CD4-positive, alpha-beta memory T cell (primary cell): ENCODE measurements at places on chromosomes 2 and 18. TPM values are rescaled to one million over a fixed set of nuclear protein-coding genes. Genes with fewer than 3 reads are reported as not detected.

DNA sequence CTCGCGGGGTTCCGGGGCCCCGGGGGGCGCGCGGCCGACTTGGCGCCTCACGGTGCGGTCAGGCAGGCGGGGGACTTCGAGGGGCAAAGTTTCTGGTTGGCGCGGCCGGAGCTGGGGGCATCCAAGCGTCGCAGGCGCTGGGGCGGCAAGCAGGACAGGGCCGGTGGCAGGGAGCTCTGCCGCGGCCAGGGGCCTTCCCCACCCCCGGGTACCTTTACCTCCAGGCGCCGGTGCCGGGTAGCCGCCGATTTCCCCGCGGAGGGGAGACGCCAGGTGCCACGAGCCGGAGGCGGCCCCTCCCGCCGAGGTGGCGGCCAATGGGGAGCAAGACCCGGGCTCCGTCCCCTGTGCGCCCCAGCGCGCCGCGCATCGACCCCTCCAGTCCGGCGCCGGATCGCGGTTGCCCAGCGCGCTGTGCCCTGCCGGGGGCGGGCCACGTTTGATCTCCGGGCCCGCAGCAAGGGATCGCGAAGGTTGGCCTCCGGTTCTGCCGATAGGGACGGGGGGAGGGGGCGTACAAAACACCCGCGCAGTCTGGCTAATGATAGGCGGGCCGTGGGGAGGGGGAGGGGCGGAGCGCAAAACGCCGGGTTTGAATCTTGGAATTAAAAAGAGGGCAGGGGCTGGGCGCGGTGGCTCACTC lies at the start of gene ST8SIA5:
TSS of gene ST8SIA5 (minus strand) at position 495 of the 643 bp plus-strand sequence. CDS start 545 bp downstream, outside the sequence.
- DNase-seq, result no peak

Gene KCNK3
- polyA plus RNA-seq, result not detected

Gene TAF4B
- polyA plus RNA-seq, result 4.9 TPM

Gene MARS2
- polyA plus RNA-seq, result 8.6 TPM

GRCh38 chr2:23944976-23945375 lies 4.7 kb downstream of the UBXN2A start:
- DNase-seq, result no peak

GRCh38 chr2:33433279-33434235 lies 42.9 kb upstream of the RASGRP3 start:
- DNase-seq, result no peak

Gene ELP2
- 81.3 TPM for polyA plus RNA-seq

Gene RIOK3
- 39.1 TPM for polyA plus RNA-seq

DNA sequence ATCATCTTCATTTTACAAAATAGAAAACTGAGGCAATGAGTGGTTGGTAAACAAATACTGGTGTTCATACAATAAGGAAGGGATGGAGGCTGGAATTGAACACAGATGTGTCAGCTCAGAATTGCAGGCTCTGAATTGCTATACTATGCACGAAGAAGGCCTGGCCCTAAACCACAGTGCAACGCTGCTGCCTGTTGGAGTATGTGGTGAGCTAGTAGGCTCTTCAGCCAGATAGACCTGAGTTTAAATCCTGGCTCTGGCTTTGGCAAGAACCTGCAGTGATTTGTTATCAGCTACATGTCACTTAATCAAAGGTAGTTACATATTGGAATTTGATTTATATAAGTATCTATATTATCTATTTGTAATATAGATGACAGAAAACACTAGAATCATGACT lies 1602.4 kb upstream of the CELF4 start:
- no peak for DNase-seq

DNA sequence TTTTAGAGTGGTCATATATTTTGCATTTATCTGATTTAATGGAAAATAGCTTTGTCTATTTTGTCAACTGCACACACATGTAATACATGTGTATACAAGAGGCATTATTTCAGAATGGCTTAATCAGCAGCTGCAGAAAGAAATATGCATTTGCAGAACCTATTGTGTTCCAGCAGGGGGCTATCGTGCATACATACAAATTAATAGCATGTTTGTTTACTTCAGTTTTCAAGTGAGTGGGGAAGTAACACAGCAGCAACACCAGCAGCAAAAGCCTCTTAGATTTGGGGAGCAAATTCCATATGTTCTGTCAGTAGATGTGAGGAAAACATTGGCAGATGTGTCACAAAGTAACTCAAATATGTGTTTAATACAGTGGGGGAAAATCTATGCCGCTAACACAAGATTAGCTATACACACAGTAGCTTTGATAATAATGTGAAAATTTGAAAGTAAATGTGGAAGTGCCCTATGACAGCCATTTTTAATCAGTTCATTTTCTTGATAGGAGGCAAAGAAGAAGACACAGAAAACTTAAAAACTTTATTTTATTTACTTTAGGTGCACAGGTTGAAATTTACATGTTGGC lies 218.1 kb downstream of the WDR7 start:
- DNase-seq, result peak; percentile 6

Gene SIX3
- not detected for polyA plus RNA-seq

- DNase-seq, result peak; percentile 15
These were observed 21.7 kb upstream of the NRP2 start for GRCh38 chr2:205660521-205661124.

Gene KCNIP3
- not detected for polyA plus RNA-seq

DNA sequence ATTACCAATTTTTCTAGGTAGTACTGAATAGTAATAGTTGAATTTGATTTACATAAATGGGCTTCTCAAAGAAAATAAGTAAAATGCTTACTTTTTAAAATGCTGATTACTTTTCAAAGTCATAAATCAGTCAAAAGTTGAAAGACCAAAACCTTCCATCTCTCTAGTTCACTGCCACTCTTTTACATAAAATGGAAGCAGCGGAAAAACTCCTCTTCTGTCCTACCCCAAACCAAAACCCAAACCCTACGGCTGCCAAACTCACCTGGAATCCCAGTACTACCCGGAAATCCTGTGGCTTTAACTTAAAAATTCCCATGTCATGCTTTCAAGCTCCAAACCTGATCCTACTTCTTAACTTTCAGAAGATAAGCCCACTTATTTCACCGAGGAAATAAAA lies 81.2 kb upstream of the MAPRE2 start:
- no peak for DNase-seq

Gene TGFBRAP1
- 19.9 TPM for polyA plus RNA-seq

- no peak for DNase-seq
These were observed 15.3 kb downstream of the WDR43 start for GRCh38 chr2:28909655-28910353.

Gene NYAP2
- polyA plus RNA-seq, result not detected

DNA sequence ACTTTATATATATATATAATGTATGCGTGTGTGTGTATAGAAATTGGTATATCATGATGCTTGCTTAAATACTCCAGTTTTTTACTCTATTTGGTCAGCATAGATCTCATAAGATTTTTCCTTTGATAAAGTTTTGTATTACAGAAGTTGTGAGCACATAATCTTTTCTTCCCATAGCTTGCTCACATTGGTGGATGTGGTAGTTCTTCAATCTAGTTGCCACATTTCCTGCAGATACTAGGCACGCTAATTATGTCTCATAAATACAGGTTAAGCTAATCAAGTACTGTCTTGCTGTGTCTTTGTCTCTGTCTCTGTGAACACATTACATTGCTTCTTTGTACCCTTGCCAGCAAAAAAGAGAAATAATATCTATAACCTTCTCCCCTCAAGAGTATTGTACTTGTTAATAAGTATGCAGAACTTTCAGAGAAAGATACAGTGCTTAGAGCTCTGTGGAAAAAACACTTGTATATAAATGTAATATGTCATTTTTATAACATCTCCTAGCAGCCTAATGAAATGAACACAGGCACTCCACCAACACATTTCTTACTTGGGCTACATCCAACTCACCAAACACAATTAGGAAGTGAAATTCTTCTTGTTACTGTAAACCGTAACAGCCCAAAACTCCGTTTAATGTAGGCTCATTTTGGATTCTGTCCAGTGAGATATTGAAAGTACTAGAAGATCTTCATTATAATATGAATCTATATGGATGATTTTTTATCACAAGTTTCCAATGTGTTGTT lies 306.7 kb upstream of the SLC8A1 start:
- no peak for DNase-seq

DNA sequence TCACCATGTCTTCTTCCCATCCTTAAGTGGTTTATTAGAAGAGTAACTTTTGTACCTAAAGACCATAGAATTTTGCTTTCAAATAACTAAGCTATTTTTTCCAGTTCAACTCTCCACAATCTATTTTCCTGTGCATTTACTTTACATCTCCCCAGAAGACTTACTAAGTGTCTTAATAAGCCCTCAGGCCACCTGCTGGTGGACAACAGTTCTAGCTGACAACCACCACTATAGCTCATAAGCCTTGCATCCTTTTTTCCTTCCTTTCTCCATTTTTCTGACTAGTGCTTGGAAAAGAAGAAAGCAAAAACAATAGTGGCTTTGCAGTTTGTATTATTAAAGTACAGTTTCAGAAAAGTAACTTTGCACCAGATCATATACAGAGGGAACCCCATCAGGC lies 149.5 kb upstream of the TMEM200C start:
- DNase-seq, result no peak

DNA sequence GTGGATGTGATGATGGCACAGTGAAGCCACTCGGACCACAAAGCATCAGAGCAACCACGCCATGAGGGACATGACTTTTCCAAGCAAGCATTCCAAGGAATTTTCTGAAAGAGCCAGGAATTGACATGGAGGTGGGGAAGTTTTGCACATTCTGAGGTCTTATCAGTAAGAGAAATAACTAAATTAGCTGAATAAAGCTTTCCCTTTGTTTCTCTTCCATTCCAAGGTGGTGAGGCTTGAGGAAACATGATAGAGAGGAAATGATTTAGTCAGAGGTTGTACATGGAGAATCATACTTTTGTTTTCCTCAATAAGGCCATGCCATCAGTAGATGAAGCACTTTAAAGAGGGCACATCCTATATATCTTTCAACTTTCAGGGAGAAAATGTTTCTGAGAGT lies 115.7 kb upstream of the MMADHC start:
- no peak for DNase-seq

Gene MYO3B
- polyA plus RNA-seq, result not detected

DNA sequence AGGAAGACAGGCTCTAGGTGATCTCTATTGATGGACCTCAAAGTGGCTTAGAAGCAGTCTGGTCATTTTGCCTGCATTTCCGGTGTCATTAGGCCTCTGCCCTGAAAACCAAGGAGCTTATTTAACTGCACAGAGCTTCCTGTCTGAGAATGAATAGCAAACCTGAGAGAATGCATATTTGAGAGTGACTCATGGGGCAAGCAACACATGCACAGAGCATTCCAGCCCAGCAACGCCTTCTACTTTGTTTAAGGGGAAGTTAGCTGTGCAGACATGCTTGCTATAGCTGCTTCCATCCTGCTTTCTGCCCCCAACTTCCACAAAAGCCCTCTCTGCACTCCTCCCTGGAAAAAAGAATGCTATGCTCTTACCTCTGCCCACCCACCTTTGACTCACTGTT lies 232.8 kb downstream of the GRB14 start:
- DNase-seq, result no peak

Gene GULP1
- polyA plus RNA-seq, result not detected

DNA sequence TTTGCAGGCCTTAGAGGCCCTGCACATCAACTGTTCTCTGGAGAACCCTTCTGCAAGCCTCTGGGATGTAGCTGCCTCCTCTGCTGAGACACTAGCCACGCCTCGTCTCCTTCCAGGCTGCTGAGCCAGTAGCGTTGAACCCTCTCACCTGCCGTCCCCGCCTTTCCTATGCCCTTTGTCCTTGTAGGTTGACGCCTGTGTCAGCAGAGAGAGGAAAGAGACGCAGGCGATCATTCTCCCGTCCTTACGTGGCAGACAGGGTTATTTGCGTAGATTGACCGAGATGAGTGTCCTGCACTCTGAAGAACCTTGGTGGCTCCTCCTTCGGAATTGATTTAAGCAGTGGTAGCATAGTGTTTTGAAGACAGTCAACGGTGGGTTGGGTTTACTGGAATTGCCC lies 27.8 kb downstream of the ID2 start:
- DNase-seq, result no peak

DNA sequence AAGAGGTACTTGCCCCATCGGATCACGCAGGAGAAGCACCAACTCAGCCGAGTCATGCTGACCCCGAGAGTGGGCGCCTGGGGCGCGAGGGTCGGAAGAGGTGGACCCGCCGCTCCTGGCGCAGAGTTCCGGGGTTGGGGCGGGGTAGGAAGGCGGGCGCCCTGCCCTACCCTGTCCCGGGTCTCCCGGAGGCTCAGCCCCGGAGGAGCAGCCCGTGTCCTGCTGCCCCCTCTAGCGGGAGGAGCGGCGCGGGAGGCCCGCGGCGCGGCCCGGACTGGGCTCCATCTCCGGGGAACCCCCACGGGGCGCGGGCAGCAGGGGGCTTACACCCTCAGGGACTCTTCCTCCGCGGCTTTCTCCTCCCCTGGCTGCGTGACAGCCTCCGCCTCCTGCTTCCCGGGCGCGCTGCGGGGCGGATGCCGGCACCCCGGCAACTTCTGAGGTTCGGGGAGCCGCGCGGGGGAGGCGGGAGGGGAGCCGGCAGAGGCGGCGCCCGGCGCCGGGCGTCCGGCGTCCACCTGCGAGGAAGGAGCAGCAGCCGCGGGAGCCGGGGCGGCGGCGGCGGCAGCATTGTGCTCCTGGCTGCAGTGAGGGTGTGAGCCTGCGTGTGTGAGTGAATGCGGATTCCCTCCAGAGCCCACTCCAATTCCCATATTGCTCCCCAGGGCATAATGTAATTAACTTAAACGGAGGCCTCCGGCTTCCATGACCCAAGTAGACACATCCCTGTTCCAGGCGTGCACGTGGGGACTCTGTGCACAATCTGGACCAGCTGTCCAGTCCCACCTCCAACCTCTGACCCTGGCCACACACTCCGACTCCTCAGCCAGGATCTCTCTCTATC lies 7.6 kb upstream of the TNS1 start:
- DNase-seq, result peak; percentile 8

Gene DSG4
- not detected for polyA plus RNA-seq

Gene CCDC178
- not detected for polyA plus RNA-seq

Gene MOCOS
- polyA plus RNA-seq, result not detected

- no peak for DNase-seq
These were observed 4.1 kb downstream of the DSG3 start for GRCh38 chr18:31451625-31452024.

GRCh38 chr2:17146358-17146757 lies 371.9 kb downstream of the RAD51AP2 start:
- no peak for DNase-seq
